NCI-H1694 treated with DMSO at 0.1 percent for 48 hours (cell line): ENCODE measurements at places on chromosomes 7 and 10.

DNA sequence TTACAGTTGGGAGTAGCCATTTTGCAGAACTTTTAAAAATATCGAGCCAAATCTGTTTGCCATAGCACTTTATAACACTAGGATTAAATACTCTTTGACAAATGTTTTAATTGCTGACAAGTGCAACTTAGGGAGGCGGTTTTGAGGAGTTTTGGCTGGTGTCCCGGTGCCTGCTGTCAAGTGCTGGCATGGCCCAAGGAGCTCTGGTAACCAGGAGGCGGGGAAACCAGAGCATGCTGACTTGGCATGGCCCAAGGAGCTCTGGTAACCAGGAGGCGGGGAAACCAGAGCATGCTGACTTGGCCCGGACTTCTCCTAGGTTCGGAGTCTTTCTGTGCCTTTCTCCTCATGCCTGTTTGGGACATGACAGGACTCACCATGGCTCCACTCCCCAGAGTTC lies 30.8 kb upstream of the ZNF32 start:
- DNase-seq, result no peak

- peak; percentile 43 for DNase-seq
Measured at GRCh38 chr10:103595933-103596726, 102.6 kb downstream of the NEURL1 start.

DNA sequence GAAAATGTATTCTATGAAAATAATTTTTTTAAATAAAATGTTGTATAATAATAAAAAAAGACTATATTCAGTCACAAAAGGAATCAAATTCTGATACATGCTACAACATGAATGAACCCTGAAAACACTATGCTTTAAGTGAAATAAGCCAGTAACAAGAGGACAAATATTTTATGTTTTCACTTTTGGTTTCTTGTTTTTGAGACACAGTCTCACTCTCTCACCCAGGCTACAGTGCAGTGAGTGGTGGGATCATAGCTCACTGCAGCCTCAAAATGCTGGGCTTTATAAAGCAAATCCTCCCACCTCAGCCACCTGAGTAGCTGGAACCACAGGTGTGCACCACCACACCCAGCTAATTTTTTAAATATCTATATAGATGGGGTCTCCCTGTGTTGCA lies 64.2 kb downstream of the CNOT4 start:
- no peak for DNase-seq

DNA sequence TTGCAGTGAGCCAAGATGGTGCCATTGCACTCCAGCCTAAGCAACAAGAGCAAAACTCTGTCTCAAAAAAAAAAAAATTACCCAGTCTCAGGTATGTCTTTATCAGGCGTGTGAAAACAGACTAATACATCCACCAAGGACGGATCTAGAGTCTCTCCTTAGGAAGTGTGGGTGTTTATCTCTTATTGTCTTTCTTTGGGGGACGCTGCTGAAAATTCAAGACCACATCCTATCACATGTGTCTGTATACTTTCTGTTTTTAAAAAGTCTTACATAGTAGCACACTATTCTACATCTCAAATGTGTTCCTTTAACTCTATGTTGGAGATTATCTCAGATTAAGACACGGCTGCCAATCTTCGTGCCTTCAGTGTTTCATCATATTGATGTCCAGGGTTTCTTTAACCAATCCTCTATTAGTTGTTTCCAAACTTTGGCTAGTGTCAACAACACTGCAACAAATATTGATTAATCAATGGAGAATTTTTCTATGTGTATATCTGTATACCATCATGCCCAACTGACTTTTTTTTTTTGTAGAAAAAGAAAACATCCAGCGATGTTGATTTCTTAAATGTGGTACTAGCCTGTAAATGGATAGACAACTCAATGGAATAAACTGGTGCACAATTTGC lies 92.3 kb upstream of the KDM7A start:
- no peak for DNase-seq

DNA sequence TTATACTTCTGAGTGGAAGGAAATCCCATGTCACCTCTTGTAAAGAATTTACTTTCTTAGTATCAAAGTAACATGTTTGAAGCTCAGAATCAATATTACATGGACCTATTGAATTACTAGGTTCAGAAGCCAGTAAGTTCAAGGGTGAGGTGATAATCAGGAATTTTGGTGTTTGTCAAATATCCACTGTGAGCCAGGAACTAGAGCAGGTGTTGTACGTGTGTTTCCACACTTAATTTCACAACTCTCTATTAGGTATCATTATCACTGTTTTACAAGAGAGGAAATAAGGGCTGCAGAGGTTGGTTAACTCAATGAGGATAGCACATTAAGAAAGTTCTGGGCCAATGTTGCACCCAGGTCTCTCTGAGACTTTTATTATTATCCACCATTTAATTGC lies 130.4 kb downstream of the KIAA1217 start:
- no peak for DNase-seq

DNA sequence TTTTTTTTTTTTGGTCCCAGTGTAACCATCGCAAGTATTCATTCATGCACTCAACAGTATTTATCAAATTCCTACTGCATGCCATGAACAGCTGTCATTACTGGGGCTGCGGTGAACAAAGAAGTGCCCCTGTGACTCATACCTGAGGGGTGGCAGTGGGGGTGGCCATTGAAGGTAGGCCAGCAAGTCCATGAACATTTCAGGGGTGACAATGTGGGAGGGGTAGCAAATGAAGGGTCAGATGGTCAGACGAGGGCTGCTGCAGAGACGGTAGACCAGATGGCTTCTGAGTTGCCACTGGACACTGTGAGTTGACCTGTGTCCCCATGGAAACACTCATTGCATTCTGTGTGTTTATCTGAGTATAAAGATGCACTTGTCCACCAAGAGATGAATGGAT lies 92.5 kb upstream of the PITRM1 start:
- DNase-seq, result no peak

DNA sequence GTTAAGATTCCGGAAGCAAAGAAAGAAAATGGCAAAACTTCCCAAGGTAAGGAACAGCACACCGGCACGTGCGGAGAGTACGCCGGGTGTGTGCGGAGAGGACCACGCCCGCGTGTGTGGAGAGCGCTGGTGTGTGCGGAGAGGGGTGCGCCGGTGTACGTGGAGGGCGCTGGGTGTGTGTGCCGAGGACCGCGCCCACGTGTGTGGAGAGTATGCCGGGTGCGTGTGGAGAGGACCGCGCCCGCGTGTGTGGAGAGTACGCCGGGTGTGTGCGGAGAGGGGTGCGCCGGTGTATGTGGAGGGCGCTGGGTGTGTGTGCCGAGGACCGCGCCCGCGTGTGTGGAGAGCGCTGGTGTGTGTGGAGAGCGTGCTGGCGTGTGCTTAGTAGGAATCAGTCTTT lies 48.6 kb upstream of the DPYSL4 start:
- no peak for DNase-seq
